ENCODE measurements at places on chromosomes 6 and 20.
A peak's percentile ranks its signal among the peaks of the same experiment; 100 is the strongest.

DNA sequence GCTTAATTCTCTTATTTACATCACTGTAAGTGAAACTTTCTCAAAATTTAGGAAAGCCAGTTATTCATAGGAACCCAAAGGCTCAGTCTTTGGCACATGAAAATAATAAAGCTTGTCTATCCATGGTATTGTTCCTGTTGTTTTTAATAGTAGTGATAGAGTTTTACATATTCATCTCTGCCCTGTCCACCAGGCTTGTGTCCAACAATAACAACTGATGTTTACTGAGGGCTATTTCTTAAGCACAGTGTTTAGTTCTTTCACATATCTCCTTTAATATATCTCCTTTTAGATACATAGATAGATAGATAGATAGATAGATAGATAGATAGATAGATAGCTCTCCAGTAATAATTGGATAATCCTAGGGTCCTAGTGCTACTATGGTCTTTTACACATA is 34.2 kb downstream of the FOXQ1 start:
- DNase-seq = no peak

DNA sequence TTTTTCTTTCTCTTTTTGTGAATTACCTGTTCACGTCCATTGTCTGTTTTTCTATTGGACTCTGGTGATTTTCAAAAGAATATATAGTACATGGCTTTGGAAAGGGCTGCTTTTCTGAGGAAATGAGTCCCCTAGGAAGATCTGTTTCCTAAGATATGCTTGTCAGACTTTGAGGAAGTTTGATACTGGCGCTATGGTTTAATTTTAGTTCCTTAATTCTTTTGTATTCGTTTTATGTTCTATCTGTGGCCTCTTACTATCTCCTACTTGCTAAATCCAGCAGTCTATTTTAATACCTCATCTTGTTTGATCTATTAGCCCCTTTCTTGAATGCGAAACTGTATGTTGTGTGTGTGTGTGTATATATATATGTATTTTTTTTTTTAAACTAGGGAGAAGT is 101.9 kb downstream of the LIN28B start:
- DNase-seq = no peak

- no peak for DNase-seq
These were observed 89.9 kb upstream of the ASF1A start for GRCh38 chr6:118804091-118804490.

GRCh38 chr6:129590408-129591022 is 119.5 kb downstream of the ARHGAP18 start:
- no peak for DNase-seq

- DNase-seq = peak; percentile 39
These were observed at the start of gene SPEF1 for GRCh38 chr20:3781153-3781910. Gene SPEF1, minus strand, starts transcription at chr20:3781448. Its CDS starts 161 bp downstream, at chr20:3781287.

DNA sequence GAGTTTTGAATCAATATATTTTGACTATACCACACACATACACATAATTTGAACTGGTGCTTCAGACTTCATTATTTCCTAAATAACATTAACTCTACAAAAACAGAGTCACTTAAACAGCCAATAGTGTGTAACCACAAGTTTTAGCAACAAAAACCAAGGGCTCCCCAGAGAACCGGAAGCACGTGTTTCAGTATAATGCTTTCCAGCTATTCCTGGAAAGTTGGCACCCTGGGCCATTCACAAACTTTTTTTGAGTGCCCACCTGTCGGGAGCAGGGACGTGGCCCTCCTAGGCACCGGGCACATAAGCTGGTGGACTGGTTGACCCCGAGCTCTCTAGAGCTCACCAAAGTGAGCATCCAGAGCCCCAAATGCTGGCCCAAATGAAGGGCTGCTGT is 1.9 kb upstream of the SLC35D3 start:
- DNase-seq = peak; percentile 10

DNA sequence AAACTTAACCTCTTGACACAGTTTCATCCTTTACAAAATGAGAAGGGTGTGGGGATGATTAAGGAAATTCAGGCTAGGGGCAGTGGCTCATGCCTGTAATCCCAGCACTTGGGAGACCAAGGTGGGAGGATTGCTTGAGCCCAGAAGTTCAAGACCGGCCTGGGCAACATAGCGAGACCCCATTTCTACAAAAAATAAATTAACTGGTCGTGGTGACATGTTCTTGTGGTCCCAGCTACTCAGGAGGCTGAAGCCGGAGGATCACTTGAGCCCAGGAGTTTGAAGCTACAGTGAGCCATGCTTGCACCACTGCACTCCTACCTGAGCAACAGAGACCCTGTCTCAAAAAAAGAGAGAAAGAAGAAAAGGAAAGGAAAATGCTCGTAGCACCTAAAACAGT is 9.0 kb downstream of the ZSWIM3 start:
- no peak for DNase-seq

Data from Jurkat, Clone E6-1 (cell line).